Myocyte (in vitro differentiated cells): ENCODE measurements at places on chromosomes 16 and 17. TPM values are rescaled to one million over a fixed set of nuclear protein-coding genes. Genes with fewer than 3 reads are reported as not detected.

GCGR gene
- not detected in 2 replicates for total RNA-seq

HSD11B2 gene
- total RNA-seq, result 6.1 and 31.3 TPM in 2 replicates

TAT gene
- total RNA-seq, result not detected in 2 replicates

- peak; percentile 13 for DNase-seq
These were observed 6.4 kb upstream of the CCDC182 start for GRCh38 chr17:57751348-57751971.

ARL5C gene
- total RNA-seq, result not detected in 2 replicates

DNA sequence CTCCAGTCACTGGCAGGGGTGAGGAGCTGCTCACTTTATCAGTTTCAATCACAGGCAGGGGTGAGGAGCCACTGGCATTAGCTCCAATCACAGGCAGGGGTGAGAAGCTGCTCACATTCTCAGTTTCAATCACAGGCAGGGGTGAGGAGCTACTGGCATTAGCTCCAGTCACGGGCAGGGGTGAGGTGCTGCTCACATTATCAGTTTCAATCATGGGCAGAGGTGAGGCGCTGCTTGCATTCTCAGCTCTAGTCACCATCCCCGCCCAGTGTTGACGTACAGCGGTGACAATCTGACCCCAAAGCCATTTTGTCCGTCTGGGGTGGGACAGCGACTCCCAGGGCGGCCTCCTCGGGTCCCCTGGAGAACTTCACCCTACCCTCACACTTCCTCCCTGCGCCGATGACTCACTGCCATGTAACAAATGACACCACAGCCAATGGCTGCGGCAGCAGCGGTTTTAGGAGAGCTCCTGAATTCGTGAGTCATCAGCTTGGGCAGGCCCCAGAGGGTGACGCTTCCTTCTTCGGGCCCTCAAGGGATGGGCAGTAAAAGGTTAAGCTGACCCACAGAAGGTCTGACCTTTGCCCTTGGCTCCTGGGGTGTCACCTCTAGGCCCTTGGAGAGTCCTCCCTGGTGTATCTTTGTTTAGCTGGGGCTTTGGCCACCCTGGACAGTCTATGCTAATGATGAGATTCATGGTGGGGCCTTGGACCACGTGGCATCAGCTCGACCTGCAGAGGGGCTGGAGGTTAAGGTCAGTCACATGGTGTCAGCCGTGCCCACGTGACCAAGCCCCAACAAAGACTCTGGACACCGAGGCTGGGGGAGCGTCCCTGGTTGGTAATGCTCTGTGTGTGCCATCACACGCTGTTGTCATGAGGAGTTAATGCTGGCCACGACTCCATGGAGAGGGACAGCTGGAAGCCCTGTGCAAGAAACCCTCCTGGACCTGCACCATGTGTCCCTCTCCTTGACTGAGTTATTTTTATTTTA lies 171.7 kb downstream of the C16orf95 start:
- DNase-seq, result peak; percentile 8

GRCh38 chr17:7803981-7804380 lies 30.0 kb upstream of the KDM6B start:
- peak; percentile 1 for DNase-seq

GRCh38 chr17:50059256-50059655 lies 3.3 kb downstream of the ITGA3 start:
- DNase-seq, result peak; percentile 89

- no peak for DNase-seq
These were observed 177.2 kb downstream of the FOXL1 start for GRCh38 chr16:86755571-86756006.

DNA sequence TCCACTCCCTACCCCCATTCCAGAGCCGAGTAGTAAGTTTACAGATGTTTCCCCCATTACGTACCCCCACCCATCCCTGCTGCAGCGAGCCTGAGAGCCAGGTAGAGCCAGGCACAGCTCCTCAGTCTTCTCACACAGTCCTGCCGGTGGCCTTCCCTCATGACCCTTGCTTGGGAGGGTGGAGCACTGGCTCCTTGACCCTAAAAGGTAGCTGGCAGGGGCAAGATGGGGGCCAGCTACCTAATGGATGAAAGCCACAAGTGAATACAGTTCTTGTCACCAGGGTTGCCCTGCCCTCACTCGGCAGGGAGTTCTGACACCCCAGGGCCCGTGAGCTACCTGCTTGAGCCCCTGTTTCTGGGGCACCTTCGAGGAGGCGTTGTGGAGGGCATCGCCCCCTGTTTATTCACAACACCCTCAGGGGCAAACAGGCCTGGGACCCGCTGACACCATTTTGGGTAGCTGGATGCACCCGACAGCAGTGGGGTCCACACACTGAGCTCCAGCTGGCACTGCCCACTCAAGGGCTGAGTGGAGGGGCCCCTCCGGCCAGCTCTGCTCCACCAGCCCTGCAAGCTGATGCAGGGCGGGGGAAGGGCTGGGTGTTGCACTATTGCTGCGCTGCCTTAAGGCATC lies 22.2 kb downstream of the ADAM11 start:
- no peak for DNase-seq

KRT33B gene
- 0.08 TPM in 1 of 2 replicates, not detected in the other for total RNA-seq

RPL27 gene
- 1,015 and 1,025 TPM in 2 replicates for total RNA-seq

NEUROD2 gene
- 0.05 TPM in 1 of 2 replicates, not detected in the other for total RNA-seq

KRTAP16-1 gene
- not detected in 2 replicates for total RNA-seq

NSMCE1 gene
- total RNA-seq, result 46.6 and 65.0 TPM in 2 replicates

ABCC12 gene
- 0.05 TPM in 1 of 2 replicates, not detected in the other for total RNA-seq

GRCh38 chr17:77322514-77323412 lies 182.0 kb downstream of the SEC14L1 start:
- DNase-seq, result peak; percentile 98

GRCh38 chr17:512926-513325 lies 160.3 kb upstream of the RPH3AL start:
- DNase-seq, result no peak

DNA sequence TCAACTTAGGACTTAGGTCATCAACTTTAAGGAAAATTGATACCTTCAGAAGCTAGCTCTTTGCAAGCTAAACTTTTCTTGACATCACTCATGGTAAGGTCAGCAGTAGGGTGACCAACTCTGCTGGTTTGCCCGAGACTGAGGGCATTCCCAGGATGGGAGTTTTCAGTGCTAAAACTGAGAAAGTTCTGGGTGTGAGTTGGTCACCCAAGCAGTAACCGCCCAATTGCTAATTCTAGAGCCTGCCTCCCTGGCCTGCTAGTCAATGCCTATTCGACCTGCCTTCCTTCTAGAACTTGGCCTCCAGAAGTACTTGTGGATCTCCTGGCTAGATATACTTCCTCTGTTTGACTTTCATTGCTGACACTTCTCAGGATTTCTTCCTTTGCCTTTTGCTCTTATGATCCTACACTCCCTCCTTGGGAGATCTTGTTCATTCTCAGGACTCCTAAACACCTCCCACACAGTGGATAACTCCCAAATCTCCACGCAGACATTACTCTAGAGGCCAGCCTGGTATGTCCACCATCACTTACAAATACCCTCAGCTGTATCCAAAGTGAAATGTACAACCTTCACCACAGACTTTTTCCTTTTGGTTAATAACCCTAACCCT lies 10.5 kb upstream of the MYO18A start:
- no peak for DNase-seq

ADAP2 gene
- 0.51 and 1.4 TPM in 2 replicates for total RNA-seq

NPIPA5 gene
- total RNA-seq, result 4.7 and 5.3 TPM in 2 replicates

DNA sequence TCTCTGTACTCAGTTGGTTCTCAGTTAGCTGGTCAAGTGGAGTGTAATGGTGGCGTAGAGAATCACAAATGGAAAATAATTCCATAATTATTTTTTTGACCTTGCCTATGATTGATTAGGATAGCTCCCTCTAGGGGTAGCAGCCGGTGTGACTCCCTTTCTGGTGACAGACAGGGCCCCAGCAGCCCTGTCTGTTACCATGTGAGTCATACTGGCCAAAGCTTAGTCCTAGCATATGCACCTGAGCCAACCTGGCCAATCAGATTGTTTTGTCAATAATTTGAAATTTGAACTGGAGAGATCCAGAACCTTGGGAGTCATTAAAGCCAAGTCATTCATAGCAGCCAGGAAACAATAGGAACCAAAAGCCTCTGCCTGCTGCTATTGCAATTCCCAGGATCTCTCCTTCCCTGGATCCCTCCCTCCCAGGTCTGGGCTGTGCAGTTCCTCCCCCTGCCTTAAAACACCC lies 5.6 kb downstream of the PNPO start:
- DNase-seq, result peak; percentile 84

TAF15 gene
- 25.1 and 25.7 TPM in 2 replicates for total RNA-seq

CCL23 gene
- total RNA-seq, result not detected in 2 replicates

- DNase-seq, result no peak
These were observed 92.4 kb downstream of the BRIP1 start for GRCh38 chr17:61770752-61771533.

GRCh38 chr16:89198417-89199240 lies 1.7 kb downstream of the SLC22A31 start:
- DNase-seq, result peak; percentile 46

LITAFD gene
- total RNA-seq, result not detected in 2 replicates

GRCh38 chr16:25177512-25177830 lies 39.3 kb upstream of the AQP8 start:
- no peak for DNase-seq

DNA sequence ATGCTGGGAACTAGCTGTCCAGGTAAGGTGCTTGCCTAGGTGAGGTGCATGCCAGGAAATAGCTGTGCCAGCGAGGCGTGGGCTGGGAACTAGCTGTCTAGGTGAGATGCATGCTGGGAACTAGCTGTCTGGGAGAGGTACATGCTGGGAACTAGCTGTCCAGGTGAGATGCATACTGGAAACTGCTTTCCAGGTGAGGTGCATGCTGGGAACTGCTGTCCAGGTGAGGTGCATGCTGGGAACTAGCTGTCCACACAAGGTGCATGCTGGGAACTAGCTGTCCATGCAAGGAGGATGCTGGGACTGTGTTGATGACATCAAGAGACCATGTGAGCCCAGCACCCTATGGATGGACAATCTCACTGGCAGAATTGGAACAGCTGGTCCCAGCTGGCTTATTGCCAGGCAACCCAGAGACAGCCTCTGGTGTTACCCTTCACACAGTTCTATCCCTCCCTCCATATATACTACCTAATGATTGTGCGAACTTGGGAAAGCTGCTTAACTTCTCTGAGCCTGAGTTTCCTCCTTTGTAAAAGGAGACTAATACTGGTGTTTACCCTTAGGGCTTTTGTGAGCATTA lies 479.9 kb upstream of the RBFOX1 start:
- no peak for DNase-seq

DNA sequence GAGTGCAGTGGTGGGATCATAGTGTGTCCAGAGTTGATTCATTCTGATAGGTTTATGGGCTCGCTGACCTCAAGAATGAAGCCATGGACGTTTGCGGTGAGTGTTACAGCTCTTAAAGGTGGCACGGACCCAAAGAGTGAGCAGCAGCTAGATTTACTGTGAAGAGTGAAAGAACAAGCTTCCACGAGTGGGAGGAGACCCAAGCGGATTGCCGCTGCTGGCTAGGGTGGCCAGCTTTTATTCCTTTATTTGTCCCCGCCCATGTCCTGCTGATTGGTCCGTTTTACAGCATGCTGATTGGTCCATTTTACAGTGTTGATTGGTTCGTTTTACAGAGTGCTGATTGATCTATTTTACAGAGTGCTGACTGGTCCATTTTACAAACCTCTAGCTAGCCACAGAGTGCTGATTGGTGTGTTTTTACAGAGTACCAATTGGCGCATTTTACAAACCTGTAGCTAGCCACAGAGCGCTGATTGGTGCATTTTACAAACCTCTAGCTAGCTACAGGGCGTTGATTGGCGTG lies 17.5 kb downstream of the CACNG4 start:
- no peak for DNase-seq

TGFB1I1 gene
- 25.4 and 44.5 TPM in 2 replicates for total RNA-seq

NTN1 gene
- 0.73 and 1.2 TPM in 2 replicates for total RNA-seq

MMD gene
- total RNA-seq, result 5.3 and 5.8 TPM in 2 replicates

- no peak for DNase-seq
These were observed 21.5 kb downstream of the METRNL start for GRCh38 chr17:83100853-83101391.

DNA sequence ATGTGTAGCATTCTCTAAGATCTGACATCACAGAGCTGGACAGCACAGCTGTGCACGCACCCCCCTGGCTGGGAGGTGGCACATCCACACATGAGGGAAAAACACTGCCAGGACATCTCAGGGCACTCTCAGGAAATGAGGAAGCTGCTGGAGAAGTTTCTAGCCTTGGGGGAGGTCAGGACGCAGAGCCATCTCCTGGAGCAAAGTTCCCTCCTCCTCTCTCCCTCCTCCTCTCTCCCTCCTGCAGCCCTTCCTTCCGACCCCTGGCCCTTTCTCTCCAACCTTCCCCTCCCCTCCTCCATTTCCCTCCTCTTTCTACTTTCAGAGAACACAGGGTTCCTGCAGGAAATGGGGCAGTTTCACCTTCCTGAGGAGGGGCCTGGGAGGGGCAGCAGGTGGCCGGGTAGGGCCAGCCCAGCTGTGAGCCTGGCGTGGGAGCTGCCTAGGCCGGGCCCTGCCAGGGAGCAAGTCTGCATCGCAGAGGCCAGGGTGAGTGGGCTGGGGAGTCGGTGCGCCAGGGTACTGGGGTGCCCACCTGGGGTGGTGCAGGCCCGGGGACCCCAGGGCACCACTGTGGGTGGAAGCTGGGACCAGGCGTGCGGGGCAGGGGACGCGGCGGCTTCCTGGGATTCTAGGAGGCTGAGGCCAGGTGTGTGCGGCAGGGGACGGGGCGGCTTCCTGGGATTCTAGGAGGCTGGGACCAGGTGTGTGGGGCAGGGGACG lies at the start of gene DPEP1:
DPEP1 (plus strand) TSS at position 412 of the 723 bp plus-strand sequence. CDS start 16,769 bp downstream, outside the sequence.
- no peak for DNase-seq

BCAR1 gene
- total RNA-seq, result 104 and 128 TPM in 2 replicates
